M059J (cell line): ENCODE measurements at places on chromosomes 1 and 21.

GRCh38 chr1:59892841-59893811 lies 33.4 kb downstream of the CYP2J2 start:
- DNase-seq: no peak

GRCh38 chr1:167357305-167357704 lies 136.6 kb downstream of the POU2F1 start:
- no peak for DNase-seq

DNA sequence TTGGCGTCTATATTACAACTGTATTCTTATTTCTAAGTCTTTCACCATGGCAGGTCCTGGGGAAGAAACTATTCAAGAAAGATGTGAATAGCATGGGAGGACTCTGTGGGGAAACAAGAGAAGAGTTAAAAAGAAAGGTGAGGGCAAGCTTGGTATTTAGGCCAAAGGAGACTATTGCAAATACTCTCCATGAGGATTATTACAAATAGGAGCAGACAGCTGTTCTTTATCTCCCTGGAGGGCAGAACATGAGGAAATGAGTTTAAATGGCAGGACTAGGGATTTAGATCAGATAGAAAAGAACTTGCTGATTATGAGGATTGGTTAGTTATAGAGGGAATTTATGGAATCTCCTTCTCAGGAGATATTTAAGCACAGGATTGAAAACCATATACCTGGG lies 186.8 kb downstream of the CDC7 start:
- no peak for DNase-seq

- no peak for DNase-seq
Measured at GRCh38 chr21:34800797-34801518, 132.2 kb downstream of the CLIC6 start.

DNA sequence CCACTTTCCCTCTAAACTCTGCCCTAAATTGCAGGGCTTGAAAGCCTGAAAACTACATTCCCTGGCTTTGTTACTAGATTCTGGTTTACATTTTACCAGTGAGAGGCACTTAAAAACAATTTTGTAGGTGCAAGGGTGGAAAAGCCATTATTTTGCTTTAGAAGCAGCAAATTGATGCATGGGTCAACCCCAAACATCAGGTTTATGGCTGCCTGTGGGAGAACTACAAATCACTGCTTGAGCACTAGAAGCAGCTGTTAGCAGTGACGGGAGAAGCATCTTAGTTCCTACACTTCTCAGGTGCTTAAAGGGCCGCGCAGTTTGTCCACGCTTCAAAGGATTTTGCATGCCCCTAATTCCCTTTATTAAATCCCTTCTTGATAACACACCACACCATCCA lies 417.2 kb downstream of the PCP4 start:
- no peak for DNase-seq

DNA sequence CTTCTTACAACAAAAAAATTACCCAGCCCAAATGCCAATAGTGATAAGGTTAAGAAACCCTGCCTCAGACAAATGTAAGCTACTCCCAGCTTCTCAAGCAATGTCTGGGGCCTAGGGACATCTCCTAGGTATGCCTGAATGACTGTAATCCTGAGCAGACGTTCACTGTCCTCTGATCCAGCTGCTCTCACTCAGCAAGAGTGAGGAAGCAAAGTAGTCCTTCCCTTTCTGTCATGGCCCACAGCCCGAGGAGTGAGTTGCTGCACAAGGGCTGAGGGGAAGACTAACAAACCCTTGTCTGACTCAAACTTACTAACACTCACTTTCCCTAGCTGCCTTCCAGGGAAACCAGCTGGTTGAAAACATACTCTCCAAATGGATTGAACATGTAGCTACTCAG lies 124.9 kb upstream of the TNFSF4 start:
- peak; percentile 72 for DNase-seq

GRCh38 chr21:16102113-16102512 lies 372.3 kb downstream of the USP25 start:
- no peak for DNase-seq

DNA sequence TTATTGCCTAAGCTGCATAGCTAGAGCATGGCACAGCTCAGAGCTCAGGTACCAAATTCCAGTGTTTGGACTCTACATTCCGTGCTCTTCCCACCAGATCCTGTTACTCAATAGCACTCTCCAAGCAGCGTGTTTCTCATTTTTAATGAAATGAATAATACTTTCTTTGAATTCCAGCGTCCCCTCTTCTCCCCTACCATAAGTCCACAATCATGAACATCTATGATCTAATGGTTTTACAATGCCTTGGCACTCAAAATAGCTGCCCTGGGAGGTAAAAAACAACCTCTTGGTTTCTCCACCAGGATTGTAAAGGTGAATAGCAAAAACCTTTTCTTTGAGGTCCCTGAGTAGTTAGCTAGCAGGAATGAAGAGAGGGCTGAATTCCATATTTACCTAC lies 480.0 kb upstream of the PKN2 start:
- peak; percentile 2 for DNase-seq
